ENCODE measurements at places on chromosomes 6 and 20.

DNA sequence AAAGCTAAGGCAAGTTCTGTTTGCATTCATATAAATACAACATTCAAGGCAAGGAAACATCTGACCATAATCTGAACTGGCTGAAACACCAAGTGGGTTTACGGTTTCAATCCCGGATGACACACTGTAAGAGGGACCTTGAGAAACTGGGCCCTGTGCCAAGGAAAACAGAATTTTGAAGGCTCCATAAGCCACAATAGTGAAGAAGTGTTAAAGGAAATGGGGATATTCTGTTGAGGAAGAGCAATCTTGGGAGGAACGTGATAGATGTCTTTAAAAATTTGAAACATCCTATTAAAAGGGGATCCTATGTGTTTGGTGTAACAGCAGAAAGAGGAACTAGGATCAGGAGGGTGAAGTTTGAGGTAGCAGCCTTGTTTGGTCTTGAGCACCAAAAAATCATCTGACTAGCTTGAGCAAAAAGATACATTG is 82.4 kb upstream of the TAB2 start:
- DNase-seq = no peak

GRCh38 chr20:34873583-34874093 is 982 bp upstream of the GGT7 start:
- DNase-seq = no peak

GRCh38 chr6:3624250-3625136 is 127.0 kb downstream of the PXDC1 start:
- DNase-seq = no peak

- DNase-seq = no peak
These were observed 520.8 kb downstream of the KIF16B start for GRCh38 chr20:16052456-16052855.

- no peak for DNase-seq
These were observed 55.5 kb downstream of the JARID2 start for GRCh38 chr6:15301179-15302006.

- no peak for DNase-seq
These were observed 453.5 kb upstream of the SULF2 start for GRCh38 chr20:48238781-48239180.

- DNase-seq = no peak
These were observed 80.3 kb upstream of the CCDC28A start for GRCh38 chr6:138692978-138693909.

GRCh38 chr6:157714153-157714490 is 108.9 kb upstream of the SNX9 start:
- DNase-seq = no peak

DNA sequence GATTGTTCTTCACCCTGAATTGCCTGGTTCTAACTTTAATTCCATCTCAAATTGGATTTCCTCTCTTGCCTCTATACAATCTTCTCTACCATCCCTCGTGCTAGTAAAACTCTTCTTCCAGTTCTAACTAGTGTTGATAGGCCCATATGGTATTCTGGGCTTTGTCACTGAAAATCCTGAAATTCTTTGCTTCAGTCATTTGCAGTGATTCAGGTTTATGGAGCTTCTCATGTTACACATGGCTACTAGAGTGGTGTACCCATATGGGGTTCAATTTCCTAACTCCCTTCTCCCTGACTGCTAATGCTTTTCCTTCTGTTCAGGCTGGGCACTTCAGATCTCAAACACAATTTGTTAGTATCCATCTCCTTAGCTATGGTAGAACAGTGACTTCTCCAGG is 956.6 kb downstream of the KIF16B start:
- DNase-seq = no peak
